Stimulated activated naive CD4-positive, alpha-beta T cell (primary cell): ENCODE measurements at places on chromosomes 13 and 19.
A peak's percentile ranks its signal among the peaks of the same experiment; 100 is the strongest.

DNA sequence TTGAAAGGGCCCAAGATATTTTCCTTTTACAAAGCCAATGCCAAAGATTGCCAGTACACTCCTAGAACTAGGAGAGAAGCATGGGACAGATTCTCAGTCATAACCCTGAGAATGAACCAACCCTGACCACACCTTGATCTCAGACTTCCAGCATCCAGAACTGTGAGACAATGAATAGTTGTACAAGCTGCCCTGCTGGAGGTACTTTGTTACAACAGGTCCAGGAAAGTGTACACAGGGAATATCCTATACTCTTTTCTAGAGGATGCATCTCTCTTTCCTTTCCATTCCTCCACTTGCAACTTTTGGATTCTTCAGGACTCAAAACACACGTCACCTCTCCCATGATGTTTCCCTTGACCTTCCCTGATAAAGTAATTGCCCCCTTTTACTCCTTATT, 325.7 kb downstream of the RFC3 start:
- no peak for DNase-seq

DNA sequence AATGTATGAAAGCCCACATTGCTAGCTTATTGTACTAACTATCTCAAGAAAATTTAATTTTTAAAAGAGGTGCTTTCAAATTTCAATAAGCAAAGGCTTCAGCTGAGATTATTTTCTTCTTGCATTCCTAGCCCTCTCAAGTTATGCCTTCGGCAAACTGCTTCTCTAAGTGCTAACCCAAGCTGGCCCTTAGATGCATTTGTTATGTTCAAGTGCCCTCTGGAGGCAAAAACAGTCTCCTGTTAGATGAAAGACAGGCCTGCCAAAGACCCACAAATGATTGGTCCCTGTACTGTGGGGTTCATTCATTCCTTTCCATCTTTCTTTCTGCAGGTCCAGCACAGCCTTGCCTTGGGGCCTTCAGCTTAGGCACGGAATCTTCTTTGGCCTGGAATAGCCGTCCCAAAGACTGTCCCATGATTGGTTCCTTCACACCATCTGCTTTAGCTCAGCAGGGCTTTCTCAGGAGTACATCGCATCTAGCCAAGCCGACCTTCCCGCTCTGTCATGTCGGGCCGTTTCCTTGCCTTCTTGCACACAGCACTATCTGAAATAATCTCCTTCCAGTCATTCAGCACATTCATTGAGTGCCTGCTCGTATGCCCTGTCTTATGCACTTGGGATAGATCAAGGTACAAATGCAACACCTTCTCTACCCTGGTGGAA, 26.4 kb upstream of the TPTE2 start:
- DNase-seq, result no peak

DNA sequence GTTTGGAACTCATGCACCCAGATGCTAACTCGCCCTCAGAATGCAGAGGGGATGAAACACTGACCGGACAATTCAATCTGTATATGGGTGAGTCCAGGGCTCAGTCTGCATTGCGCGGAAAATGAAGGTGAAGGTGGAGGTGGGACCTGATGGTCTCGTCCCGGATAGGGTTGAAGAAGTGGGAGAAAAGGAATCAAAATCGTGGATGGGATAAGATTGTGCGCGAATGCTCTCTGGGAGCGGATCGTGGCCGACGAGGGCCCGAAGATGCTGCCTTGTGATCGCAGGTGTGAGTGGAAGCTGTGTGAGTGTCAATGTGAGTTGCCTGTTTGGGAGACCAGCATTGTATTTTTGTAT, 594 bp upstream of the ZNF850 start:
- DNase-seq, result no peak

GRCh38 chr19:33998739-33999345, 173.5 kb upstream of the LSM14A start:
- DNase-seq, result no peak

- no peak for DNase-seq
These were observed 301 bp downstream of the POP4 start for GRCh38 chr19:29606420-29606747.

- peak; percentile 55 for DNase-seq
These were observed 5.9 kb downstream of the ANO8 start for GRCh38 chr19:17328517-17329365.

- DNase-seq, result no peak
These were observed 10.0 kb downstream of the KCNC3 start for GRCh38 chr19:50319156-50319555.

- DNase-seq, result no peak
These were observed 5.6 kb downstream of the SNRPA start for GRCh38 chr19:40756502-40757110.

GRCh38 chr13:49146950-49147355, 73.2 kb upstream of the MLNR start:
- DNase-seq, result no peak

- DNase-seq, result no peak
These were observed 1584.5 kb upstream of the MIR17HG start for GRCh38 chr13:89763005-89763404.

- no peak for DNase-seq
These were observed 15.8 kb upstream of the CLDN10 start for GRCh38 chr13:95536632-95537241.

DNA sequence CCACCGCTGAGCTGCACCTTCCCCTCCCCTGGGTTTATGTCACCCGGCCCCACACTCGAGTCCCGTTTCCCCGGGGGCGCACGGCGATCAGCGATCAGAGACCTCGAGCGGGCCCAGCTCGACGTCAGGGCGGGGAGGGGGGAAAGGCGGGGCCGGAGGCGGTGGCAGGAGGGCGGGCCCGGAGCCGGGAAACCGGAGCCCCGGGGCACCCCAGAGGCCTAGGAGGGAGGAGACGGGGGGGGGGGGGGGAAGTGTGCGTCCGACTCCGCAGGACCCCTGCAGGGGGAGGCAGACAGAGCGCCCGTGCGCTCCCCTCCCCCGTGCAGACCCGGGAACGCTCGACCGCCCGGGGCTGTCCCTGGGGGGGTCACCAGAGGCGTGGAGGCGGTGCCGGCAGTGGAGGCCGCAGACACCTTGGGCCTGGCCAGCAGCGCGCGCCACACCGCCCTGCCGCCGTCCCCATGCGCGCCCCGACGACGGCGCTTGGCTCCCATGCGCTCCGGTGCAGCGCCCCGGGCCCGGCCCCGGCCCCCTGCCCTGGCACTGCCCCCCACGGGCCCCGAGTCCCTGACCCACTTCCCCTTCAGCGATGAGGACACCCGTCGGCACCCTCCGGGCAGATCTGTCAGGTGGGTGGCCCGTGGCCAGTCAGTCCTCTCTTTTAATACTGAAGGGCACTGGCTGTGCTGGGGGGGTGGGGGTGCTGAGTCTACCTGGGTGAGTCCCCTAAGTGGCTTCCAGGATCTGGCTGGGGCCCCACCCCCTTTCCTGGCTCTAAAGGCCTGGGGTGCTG, 11.8 kb downstream of the PDE4A start:
- peak; percentile 58 for DNase-seq

DNA sequence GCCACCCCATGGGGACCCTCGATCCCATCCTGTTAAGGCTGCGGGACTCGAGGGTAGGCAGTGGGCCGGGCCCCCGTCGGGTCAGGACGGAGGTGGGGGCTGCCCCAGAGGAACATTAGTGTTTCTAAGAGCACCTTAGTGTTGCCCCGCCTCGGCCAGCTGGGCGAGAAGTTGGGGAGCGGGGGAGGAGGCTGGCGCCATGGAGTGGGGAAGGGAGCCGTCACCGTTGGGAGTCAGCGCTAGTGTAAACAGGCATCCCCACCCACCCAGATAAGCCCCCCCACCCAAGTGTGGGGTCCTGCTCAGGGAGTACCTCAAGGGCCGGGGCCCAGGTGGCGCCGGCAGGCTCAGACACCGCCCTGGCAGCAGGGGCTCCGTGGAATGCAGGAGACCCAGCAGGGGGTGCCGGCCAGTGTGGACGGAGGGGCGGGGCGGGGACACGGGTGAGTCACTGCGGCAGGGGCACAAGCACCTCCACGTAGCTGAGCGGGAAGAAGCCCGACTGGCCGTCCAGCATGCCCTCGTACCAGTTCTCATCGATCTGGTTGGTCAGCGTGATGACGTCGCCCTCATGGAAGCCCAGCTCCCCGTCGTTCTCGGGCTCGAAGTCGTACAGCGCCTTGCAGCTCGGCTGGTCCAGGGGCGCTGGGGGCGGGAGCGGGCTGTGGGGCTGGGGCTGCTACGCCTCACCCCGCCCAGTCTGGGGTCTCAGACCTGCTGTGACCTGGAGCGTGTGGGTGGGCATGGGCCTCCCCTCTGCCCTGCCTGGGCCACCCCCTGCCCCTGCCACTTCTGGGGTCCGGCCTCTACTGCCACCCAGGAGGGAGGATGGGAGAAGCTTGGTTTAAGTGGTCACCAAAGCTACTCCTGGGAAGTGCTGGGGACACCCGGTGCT, 18.0 kb downstream of the MPND start:
- DNase-seq, result no peak

- no peak for DNase-seq
These were observed 7.9 kb upstream of the ZNF726 start for GRCh38 chr19:23906835-23907234.

DNA sequence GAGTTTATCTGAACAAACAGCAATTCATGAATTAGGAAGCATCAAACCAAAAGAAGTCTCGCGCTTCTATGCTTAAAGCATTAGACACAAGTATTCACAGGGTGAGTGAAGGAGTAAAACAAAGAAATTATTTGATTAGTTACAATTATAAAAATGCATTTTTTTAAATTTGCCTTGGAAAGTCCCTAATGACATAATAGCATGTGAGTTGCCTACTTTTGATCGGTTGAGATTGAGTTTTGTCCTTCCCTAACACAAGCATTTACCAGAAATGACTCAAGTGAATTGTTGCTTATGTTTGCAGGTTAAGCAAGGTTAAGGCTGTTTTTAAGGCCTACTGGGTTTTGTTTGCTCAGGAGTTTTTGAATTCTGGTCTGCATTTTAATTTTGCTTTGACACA, 389 bp upstream of the ZNF649 start:
- DNase-seq, result no peak

DNA sequence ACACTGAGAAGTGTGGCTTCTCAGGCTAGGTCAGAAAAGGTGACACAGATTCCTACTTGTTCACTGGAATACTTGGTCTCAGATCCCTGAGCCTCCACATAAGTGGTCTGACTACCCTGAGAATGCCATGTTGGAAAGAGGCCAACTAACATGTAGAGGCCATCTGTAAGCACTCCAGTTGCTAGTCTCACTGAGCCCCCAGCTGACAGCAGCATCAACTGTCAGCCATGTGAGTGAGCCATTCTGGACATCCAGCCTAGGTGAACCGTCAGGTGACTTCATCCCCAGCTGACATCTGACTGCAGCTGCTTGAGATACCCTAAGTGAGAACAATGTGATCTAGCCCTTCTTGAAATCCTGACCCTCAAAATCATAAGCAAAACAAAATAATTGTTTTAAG, 18.1 kb upstream of the ARL11 start:
- DNase-seq, result no peak

DNA sequence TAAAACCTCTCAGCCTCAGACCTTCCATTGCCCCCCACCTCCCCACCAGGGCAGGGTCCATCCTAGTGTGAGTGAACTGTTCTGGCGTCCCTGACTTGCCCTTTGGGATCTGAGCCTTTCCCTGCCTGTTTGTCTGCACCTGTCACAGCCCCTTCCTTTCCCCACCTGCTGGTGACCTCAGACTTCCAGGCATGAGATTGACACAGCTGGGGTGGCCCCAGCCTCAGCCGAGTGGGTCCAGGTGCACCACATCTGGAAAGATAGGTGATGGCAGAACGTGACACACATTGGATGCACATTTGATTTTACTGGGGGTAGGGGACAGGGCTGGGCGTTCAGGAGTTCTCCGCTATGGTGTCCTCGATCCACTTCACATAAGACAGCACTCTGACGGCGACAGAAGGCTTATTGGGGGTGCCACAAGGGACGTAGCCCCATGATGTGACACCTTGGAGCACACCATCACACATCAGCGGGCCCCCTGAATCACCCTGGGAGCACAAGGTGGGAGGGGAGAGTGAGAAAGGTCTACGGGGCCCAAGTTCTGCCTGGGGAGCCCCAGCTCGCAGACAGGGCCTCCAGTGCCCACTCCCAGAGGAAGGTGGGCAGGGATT, 4.6 kb downstream of the KLK1 start:
- no peak for DNase-seq

GRCh38 chr13:109123971-109124370, 494.6 kb downstream of the MYO16 start:
- no peak for DNase-seq
